ENCODE measurements at places on chromosomes 6 and 20.

GRCh38 chr6:2810092-2810671, 31.5 kb downstream of the SERPINB1 start:
- no peak for DNase-seq

- DNase-seq, result no peak
Measured at GRCh38 chr6:149925253-149925973, 2.5 kb upstream of the RAET1G start.

- peak; percentile 44 for DNase-seq
Measured at GRCh38 chr6:108492131-108492766, 68.5 kb upstream of the FOXO3 start.

GRCh38 chr6:157096105-157096504, 227.2 kb downstream of the TMEM242 start:
- no peak for DNase-seq

- peak; percentile 57 for DNase-seq
Measured at GRCh38 chr6:139762587-139763031, 388.2 kb upstream of the CITED2 start.

GRCh38 chr6:31651602-31652191, 764 bp downstream of the BAG6 start:
- DNase-seq, result peak; percentile 73

- peak; percentile 49 for DNase-seq
Measured at GRCh38 chr6:80535914-80536565, 429.6 kb downstream of the BCKDHB start.

- no peak for DNase-seq
Measured at GRCh38 chr20:1959156-1959555, 34.7 kb downstream of the PDYN start.

GRCh38 chr6:130176378-130176777, 46.4 kb downstream of the SAMD3 start:
- DNase-seq, result no peak

DNA sequence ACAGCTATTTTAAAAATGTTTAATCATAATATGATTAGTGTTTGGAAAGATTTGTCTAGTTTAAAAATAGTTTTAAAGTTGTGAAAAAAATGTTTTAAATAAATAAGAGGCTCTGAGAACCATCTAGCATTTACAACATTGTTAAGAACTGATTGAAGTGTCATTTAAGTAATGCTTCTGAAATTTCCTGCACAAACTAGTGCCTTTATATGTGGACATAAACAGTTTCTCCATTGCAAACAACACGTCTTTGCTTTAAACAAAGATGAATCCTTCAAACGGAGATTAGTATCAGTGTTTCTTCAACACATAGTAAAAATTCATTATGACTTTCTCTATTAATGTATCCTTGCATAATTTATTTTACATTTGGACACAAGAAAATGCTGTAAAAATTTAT, 45.9 kb upstream of the ID4 start:
- DNase-seq, result no peak

- DNase-seq, result no peak
Measured at GRCh38 chr6:7442467-7442866, 52.9 kb downstream of the RIOK1 start.

- no peak for DNase-seq
Measured at GRCh38 chr20:7361321-7361720, 578.9 kb downstream of the HAO1 start.

GRCh38 chr6:112431803-112432202, 84.7 kb downstream of the RFPL4B start:
- DNase-seq, result no peak

DNA sequence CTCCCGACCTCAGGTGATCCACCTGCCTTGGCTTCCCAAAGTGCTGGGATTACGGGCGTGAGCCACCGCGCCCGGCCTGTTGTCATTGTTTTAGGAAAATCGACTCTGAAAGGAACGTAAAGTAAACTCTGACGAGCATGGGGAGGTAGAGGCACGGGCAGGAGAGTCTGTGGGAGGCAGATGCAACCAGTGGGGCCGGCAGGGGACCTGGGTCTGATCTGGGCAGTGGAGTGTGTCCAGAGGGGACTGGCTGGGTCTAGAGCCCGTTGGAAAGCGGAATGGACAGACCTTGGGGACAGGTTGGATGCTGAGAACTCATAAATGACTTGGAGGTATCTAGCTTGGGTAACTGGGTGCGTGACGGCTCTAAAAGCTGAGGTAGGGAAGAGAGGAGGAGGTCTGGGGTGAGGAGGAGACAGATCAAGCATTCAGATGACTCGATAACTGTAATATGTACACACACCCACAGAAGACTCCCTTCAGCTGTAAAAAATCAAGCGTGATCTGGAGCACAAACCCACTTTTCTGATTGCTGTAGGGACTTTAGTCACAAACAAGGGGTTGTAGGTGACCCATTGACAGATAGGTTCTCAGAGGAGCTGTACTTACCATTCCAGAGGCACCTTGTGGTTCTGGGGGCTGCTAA, 22.4 kb downstream of the MANBAL start:
- no peak for DNase-seq

All from fibroblast of skin of right biceps (primary cell).